Glomerular endothelial cell (primary cell): ENCODE measurements at places on chromosomes 6 and 20. TPM values are rescaled to one million over a fixed set of nuclear protein-coding genes. Genes with fewer than 3 reads are reported as not detected.

The CGA gene
- total RNA-seq: not detected in 2 replicates

The SLPI gene
- not detected in 2 replicates for total RNA-seq

The BTN1A1 gene
- total RNA-seq: not detected in 2 replicates

The LAMA2 gene
- total RNA-seq: 0.24 and 0.58 TPM in 2 replicates

The CCN6 gene
- not detected in 2 replicates for total RNA-seq

The MEI4 gene
- not detected in 2 replicates for total RNA-seq

The BCAS1 gene
- total RNA-seq: not detected in 2 replicates

The ZNF334 gene
- 0.73 and 1.1 TPM in 2 replicates for total RNA-seq

The EYA2 gene
- total RNA-seq: not detected in 2 replicates

The TRAPPC3L gene
- total RNA-seq: 0.34 TPM in 1 of 2 replicates, not detected in the other

The DACT2 gene
- total RNA-seq: not detected in 2 replicates

The DEFB119 gene
- total RNA-seq: not detected in 2 replicates

The CPNE5 gene
- total RNA-seq: 5.0 and 25.7 TPM in 2 replicates

The MYLK2 gene
- total RNA-seq: 2.9 and 4.1 TPM in 2 replicates

The PPDPF gene
- 130 and 162 TPM in 2 replicates for total RNA-seq

The DNAH8 gene
- 0.06 TPM in 1 of 2 replicates, not detected in the other for total RNA-seq

The HTR1E gene
- total RNA-seq: not detected in 2 replicates

The SMLR1 gene
- total RNA-seq: not detected in 2 replicates

The GSTA3 gene
- total RNA-seq: not detected in 2 replicates

The MUC21 gene
- total RNA-seq: not detected in 2 replicates

The TRIM40 gene
- total RNA-seq: not detected in 2 replicates

The C20orf204 gene
- total RNA-seq: 1.2 and 6.8 TPM in 2 replicates

The TSBP1 gene
- not detected in 2 replicates for total RNA-seq

The OOEP gene
- total RNA-seq: not detected in 2 replicates

The AKAP12 gene
- 404 and 411 TPM in 2 replicates for total RNA-seq

The TUBE1 gene
- 9.1 and 13.2 TPM in 2 replicates for total RNA-seq

The MYB gene
- 0.29 and 0.47 TPM in 2 replicates for total RNA-seq

The SLC12A5 gene
- 0.34 and 2.2 TPM in 2 replicates for total RNA-seq

The COL9A1 gene
- not detected in 2 replicates for total RNA-seq

The DNMT3B gene
- 2.8 and 5.8 TPM in 2 replicates for total RNA-seq

The ADGRF4 gene
- total RNA-seq: 0.10 and 0.18 TPM in 2 replicates

The MAFB gene
- 2.3 and 3.0 TPM in 2 replicates for total RNA-seq

The PPP1R14C gene
- total RNA-seq: 1.6 and 3.0 TPM in 2 replicates

The BPIFB1 gene
- total RNA-seq: not detected in 2 replicates

The C6orf141 gene
- 17.9 and 28.1 TPM in 2 replicates for total RNA-seq

The LAMA4 gene
- 503 and 840 TPM in 2 replicates for total RNA-seq

The RFX6 gene
- total RNA-seq: not detected in 2 replicates

The WFDC12 gene
- not detected in 2 replicates for total RNA-seq

The TOP1 gene
- total RNA-seq: 37.9 and 42.1 TPM in 2 replicates

The GJA1 gene
- 232 and 310 TPM in 2 replicates for total RNA-seq

The LINC00237 gene
- total RNA-seq: not detected in 2 replicates
